ENCODE measurements at places on chromosomes 3 and 15.

- DNase-seq = peak; percentile 85
These were observed 48.8 kb downstream of the GLB1 start for GRCh38 chr3:33047842-33048834.

- DNase-seq = no peak
These were observed 360.0 kb upstream of the PROK2 start for GRCh38 chr3:72144773-72145505.

DNA sequence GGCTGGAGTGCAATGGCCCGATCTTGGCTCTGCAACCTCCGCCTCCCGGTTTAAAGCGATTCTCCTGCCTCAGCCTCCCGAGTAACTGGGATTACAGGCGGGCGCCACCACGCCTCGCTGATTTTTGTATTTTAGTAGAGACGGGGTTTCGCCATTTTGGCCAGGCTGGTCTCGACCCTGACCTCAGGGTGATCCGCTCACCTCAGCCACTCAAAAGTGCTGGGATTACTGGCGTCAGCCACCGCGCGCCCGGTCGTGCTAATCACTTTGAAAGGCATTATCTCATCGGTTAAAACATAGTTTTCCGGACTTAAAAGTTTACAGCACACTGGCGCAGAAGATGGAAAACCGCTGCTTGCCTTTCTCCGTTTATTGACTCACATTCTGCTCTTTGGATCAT lies 27.6 kb upstream of the MTHFS start:
- DNase-seq = no peak

GRCh38 chr3:94483403-94483802 lies 420.5 kb downstream of the NSUN3 start:
- DNase-seq = no peak

- no peak for DNase-seq
These were observed 63.1 kb downstream of the STRIT1 start for GRCh38 chr3:155230382-155230781.

DNA sequence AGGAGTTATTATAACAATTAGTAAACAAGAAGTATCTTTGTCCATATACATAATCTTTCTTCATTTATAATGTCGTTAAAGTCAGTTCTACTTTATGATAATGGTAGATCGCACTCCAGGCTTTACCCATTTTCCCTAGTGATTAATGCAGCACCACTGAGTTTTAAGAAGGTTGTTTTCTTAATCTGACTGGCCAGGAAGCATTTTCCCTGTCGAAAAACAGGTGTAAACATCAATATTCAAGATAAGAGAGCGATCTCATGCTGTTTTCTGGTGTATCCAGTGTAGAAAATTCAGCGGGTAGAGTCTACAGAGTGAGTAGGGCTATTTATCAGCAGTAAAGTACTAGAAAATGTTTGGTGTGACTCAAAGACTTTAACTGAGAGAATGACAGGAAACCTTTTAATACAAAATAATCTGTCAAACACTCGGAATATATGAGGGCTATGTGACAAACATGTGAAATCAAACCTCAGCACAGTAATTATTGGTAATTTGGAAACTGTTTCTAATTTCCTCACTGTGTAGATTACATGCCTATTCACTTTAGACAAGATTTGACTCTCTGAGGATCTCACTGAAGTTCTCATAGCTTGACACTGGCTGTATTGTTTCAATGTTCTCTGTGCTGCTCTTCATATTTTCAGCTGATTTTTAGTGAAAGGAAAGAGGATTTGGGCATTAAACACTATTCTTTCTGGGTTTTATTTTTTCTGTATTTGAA lies 1013.2 kb downstream of the VGLL3 start:
- no peak for DNase-seq

- no peak for DNase-seq
These were observed 11.6 kb downstream of the OXTR start for GRCh38 chr3:8757551-8758518.

GRCh38 chr3:49511639-49512038 lies 41.6 kb downstream of the DAG1 start:
- DNase-seq = no peak

DNA sequence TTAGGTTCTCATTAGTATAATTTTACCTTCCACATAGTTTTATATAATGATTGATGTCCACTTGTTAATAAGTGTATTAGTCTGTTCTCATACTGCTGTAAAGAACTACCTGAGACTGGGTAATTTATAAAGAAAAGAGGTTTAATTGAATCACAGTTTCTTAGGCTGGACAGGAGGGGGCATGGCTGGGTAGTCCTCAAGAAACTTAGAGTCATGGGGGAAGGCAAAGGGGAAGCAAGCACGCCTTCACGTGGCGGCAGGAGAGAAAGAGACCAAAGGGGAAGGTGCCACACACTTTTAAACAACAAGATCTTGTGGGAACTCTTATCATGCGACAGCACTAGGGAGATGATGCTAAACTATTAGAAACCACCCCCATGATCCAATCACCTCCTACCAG lies 19.2 kb downstream of the DZIP3 start:
- DNase-seq = no peak

- no peak for DNase-seq
These were observed 336.0 kb upstream of the KCNH8 start for GRCh38 chr3:18812316-18812715.

DNA sequence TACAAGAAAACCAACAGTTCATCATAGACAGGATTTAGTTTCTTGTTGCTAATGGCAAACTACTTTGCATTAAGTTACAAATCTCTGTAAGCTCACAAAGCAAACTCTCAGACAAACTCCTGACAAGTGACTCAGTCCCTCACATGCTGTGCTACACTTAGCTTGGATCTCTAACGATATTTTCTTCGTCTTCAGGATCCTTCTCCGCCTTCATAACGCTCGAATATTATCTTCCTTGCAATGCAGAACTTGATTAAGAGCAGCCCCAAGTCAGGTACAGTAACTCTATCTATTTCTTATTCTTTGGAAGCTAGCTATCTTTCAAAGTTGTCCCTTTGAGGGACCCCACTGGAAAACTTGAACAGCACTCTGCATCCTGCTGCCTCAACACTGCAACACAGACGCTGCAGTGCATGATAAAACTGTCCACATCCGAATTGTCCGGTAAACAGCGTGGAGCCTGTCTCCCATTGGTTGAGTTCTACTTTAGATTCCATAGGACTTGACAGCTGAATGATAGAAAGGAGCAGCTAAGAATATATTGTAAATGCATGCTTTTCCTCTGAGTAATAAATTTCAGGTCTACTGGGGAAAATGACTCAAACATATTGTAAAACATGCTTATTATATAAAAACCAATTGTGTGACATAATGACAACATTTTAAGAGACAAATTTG lies 61.3 kb downstream of the UACA start:
- no peak for DNase-seq

- DNase-seq = no peak
These were observed 4.0 kb upstream of the POPDC2 start for GRCh38 chr3:119664370-119664769.

DNA sequence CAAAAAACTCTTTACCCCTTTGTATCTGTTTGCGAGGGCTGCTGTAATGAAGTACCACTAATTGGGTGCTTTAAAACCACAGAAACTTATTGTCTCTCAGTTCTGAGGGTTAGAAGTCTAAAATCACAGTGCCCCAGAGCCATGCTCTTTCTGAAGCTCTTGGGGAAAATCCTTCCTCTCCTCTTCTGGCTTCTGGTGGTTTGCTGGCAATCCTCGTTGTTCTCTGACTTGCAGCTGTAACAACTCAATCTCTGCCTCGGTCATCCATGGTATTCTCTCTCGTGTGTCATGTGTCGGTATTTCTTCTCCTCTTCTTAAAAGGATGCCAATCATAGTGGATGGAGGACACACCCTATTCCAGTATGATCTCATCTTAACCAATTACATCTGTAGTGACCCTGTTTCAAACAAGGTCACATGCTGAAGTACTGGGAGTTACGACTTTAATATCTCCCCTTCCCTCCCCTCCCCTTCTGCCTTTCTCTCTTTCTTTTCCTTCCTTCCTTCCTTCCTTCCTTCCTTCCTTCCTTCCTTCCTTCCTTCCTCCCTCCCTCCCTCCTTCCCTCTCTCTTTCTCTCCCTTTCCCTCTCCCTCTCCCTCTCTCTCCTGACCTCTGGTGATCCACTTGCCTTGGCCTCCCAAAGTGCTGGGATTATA lies 6.5 kb upstream of the ARL8B start:
- DNase-seq = no peak

DNA sequence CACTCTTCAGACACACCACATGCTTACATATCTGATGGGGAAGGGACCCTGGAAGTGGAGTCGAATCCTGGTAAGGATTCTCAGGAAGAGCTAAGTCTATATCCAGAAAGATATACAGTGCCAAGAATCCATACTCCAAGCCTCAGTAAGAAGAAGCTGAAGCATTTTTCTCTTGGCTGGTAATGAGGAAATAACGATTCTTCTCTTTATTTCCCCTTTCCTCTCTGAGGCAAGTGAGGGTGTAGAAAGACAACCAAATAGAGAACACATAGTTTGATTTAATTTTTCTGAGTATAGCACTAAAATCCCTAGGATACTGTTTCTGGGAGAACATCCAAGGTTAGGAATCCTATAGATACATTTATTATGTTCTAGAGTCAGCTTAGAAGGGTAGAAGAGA lies 857.3 kb downstream of the TUSC7 start:
- DNase-seq = no peak

DNA sequence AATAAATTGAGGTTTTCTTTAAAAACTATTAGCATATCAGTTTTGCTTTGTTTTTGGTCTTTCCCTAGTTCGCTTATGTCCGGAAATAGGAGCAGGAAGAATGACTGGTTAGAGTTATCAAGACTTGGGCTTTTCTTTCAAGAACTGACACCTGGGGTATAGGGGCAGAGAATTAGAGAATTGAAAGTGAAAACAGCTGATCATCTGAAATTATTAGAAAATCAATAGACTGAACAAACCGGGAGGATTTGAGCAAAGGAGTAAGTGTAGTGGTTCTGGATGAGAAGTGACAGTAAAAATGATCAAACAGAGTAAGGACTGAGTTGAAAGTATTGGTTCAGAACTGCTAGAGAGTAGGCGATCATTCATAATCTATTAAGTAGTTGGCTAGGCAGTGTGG lies 6.0 kb downstream of the MINDY2 start:
- DNase-seq = no peak

DNA sequence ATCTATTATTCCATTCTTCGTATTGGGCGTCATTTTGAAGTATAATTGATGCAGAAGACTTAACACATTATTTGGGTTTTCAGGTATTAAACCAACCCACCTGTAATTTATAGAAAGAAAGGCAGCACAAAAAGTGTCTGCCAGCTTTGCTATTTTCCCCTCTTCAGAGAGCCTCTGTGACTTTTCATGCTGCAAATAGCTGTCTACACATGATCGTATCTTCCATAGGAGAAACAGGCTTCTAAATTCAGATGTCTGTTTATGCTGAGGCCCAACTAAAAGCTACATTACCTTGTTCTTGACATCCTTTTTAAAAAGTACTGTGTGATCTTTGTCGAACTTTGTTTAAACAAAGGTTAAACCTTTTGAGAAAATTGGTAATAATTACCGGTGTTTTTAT lies 5.0 kb downstream of the ACKR2 start:
- DNase-seq = no peak

DNA sequence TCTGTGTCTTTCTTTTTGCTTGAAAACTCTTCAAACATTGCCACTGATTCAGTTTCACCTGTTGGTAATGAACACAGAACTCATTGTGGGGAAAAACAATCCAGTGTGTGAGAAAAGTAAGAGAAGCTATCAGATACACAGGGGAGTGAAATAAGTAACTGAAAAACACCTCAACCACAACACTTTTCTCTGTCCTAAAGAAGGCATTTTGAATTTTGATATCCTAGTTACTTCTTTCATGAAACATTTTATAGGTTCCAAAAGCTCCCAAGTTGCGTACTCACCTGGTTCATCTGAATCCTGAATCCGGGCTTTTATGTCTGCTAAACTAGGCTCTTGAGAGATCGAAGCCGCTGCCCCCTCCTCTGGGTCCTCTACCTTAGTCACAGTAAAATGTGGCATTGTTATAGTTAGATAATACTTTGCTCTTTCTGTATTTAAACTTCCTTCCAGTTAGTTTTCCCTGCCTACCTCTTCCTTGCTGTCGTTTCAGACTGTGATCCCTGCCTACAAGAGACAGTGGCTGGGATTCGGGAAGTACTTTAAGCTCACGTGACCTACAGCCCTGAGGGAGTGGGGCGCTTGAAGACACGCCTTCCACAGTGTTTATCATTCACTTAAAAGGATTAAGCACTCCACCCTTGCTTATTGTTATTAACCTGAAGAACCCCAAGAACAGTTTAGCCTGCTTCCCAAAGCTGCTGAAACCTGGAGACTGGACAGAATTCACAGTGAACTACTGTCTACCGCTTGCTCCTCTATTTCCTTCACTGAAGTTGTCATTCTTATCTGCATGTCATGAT lies 19.1 kb downstream of the SLC12A6 start:
- peak; percentile 47 for DNase-seq

DNA sequence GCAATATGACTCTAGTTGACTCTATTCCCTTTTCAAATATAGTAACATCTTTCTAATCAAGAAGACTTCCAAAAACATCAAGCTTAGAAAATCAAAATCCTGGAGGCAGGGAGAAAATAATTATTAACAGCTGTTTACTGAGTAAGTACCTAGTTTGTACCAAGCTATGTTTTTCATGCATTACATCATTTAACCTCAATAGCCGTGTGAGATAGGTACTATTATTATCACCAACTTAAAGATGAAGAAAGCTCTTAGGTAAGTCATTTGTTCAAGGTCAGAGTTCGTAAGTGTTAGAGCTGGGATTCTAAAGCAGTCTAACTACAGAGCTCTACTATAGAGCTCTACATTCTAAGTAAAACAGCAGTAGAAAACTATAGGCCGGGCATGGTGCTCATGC lies 41.6 kb downstream of the GSK3B start:
- DNase-seq = no peak

DNA sequence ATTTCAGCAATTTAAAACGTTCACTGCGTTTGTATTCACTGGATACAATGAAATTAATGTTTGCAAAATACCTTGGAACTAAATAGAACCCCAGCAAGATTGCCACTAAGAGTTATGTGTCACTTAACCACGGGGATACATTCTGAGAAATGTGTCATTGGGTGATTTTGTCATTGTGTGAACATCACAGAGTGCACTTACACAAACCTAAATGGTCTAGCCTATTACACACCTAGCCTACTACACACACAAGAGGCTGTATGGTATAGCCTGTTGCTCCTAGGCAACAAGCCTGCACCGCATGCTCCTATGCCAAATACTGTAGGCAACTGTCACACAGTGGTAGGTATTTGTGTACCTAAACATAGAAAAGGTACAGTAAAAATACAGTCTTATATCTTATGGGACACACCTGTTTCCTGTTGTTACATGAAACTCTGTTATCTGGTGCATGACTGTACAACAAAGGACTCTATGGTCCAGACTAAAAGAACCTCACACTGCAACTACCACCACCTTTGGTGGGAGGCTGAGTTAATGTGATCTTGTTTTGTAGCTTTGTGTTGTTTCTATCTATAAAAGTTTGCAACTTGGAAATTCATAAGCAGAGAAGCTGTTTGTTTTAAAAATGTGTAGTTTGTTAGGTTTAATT lies 92.2 kb upstream of the NTRK3 start:
- no peak for DNase-seq

All from CD4-positive, alpha-beta T cell treated with Interleukin-4 for 4 hours (primary cell).